CD4-positive, alpha-beta T cell treated with Interleukin-1 beta for 1 hour (primary cell): ENCODE measurements at places on chromosomes 11 and 22.

- no peak for DNase-seq
Observed at GRCh38 chr22:19063581-19064353, 58.4 kb downstream of the DGCR2 start.

DNA sequence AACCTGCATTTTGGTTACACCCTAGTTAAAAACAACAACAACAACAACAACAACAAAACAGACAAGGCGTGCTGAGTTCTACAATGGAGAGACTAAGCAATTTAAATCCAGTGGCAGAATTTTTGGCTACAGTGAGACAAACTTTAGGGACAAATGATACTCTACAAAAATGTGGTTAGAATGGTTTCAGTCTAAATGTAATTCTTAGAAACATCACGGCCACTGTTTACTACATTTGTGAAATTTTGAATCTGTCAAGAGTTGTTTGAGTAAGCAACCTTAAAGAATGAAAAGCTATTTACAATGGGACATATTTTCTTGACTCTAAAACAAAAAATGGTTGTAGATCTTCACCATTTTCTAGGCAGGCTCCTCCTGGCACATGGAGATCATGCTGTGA lies 259.4 kb downstream of the SWAP70 start:
- DNase-seq, result no peak

- DNase-seq, result no peak
Observed at GRCh38 chr11:73889536-73889935, 12.7 kb downstream of the PAAF1 start.

DNA sequence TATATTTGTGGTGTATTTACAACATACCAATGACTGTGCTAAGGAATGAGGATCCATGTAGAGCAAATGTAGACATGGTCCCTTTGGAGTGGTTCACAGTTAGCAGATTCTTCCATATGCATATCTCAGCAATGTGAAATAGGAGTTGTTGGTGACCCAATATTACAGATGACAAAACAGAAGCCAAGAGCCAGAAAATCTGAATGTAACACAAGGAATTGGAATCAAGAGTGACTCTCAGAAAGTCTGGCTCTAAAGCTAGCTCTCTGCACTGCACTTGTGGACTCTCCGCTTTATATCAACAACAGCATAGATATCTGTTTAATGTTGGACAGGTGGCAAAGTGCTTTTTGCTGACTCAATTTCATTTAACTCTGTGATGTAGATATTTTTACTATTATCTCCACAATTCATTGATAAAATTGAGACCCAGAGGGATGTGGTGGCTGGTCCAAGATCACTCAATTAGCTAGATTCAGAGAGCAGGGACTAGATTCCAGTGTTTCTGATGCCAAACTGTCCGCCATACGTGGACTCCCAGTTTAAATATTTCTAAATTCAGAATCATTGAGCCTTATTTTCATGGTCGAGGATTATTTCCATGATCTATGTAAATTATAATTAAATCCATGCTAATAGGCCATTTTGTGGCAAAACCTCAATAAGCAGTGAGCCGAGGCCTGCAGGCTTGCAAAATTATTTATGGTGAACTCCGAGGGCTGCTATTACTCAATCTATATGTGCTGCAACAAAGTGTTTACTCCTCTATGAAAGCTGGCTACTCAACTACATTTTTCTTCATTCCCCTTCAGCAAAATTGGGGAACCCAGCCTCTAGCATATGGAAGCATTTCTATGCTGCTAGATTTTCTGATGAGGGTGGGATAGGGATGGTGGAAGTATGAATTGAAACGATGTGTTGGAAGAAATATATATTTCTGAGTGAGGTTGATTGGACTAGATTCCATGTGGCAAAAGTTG lies 21.1 kb upstream of the TENM4 start:
- no peak for DNase-seq

- DNase-seq, result no peak
Observed at GRCh38 chr11:123390146-123390545, 39.9 kb upstream of the GRAMD1B start.

GRCh38 chr11:1237128-1237580 lies 14.3 kb downstream of the MUC5B start:
- no peak for DNase-seq

DNA sequence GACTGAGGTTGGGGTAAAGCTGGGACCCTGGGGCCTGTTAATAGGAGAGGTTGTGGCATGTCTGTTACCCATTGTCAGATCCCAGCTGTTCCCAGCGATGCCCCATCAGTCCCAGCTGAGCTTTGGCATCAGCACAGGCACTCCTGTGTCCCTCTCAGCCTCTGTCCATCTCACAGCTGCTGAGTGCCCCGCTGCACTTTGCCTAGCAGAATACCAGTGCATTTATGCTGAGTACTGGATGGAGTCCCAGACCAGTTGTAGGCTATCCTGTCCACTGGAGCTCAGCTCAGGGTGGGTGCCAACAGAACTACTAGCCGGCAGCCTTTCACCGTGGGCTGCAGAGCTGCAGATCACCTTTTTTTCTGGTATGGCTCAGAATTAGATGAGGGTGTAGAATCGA lies 9.9 kb downstream of the FXYD6 start:
- DNase-seq, result no peak

DNA sequence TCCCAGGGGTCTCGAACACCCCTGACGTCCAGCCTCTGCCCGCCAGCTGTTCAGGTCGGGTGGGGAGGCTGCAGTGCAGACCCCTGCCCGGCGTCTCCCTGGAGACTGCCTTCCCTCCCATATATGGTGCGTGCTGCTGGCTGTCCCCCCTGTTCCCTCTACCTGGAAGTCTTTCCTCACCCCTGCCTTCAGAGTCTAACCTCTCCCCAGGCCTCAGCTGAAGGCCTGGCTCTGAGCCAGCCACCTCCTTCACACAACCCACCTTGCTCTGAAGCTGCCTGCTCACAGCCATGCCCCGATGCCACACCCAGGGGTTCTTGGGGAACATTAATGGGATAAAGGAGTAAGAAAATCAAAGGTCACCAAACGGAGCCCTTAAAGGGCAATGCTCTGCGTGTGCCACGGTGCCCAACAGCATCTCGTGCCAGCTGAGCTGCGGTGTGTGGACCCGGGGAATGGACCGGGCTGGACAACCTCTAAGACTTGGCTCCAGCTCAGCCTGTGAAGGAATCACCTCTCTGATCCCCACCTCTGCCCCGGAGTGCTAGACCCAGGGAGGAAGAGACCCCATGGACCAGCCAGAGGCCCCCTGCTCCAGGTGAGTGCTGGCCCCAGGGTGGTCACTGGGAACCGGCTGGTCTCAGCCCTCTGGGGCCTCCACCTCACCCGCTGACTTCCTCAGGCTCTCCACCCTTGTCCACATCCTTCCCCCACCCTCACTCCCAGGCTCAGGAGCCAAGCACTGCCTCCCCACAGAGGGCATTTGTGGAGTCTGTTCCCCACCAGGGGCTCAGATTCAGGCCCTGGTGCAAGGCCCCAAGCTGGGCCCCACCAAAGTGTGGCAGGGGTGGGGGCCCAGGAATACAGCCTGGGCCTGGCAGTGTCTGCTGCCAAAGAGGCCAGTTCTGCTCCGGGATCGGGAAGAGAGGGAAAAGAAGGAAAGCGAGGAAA lies at the start of gene NLRP6:
TSS of gene NLRP6 (plus strand) at position 407 of the 951 bp plus-strand sequence. CDS start at position 570, 163 bp downstream.
- DNase-seq, result no peak

GRCh38 chr11:123054301-123055065 lies 7.5 kb downstream of the HSPA8 start:
- peak; percentile 83 for DNase-seq

- DNase-seq, result no peak
Observed at GRCh38 chr11:114169321-114169749, 109.8 kb downstream of the ZBTB16 start.

- DNase-seq, result peak; percentile 15
Observed at GRCh38 chr11:128747728-128748148, 53.9 kb downstream of the FLI1 start.

DNA sequence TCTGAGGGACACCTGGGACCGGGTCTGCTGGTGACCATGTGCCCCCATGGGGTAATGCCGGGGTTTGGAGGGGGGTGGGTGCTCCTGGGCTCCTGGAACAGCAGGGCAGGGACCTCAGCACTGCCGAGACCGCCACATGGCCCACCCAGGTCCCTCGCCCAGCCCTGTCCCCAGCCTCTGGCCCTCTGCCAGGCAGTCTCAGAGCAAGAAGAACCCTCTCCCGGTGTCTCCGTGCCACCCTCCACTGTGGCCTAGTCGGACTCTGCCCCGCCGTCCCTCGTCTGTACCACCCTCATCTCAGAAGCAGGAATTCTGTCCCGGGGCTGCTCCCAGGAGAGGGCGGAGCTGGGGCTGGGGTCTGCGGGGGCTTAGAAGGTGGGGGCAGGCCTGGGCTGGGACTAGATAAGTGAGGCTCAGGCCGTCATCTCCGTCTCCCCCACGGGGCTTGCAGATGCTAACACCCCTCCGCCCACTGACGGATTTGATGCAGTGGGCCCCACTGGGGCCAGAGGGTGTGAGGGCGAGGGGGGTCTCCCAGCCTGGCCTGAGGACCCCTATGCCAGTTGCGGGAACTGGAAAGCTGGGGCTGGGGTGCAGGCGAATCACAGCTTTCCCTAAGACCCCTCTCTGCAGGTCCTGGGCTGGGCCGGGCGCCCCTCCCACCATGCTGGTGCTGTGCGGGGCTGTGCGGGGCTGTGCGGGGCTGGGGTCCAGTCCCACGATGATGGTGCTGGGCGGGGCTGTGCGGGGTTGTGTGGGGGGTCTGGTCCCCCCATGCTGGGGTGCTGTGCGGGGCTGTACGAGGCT lies 1.1 kb downstream of the MUC5AC start:
- no peak for DNase-seq

DNA sequence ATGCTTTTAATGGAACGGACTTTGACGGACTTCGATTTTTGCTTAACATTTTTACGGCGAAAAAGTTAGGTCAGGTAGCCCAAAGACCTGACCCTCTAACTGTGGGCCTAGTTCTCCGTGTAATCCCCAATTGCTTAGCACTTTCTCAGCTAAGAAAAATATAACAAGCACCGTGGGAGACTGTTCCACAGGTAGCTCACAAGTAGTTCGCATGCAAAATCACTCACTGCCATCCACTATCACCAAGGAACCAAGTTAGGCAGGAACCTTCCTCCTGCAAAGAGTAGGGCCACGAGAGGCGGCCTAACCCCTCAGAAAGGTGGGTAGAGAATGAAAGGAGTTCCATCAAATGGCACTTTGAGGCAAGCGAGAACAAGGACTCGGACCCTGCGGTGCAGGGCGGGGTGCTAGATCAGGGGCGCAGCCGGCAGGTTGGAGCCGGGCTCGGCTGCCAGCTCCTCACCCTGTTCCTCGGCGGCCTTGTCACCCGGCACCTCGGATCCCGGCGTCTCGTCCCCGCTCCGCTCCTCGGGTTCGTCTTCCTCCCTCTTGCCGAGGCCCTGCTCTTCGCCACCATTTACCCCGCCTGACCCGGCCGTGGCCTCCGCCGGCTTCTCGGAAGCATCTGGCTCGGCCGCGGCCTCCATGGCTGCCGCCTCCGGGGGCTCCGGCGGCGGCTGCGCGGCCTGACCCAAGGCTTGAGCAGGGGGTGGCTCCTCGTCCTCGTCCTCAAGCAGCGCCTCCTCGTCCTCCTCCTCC lies 922 bp downstream of the HNRNPUL2 start:
- DNase-seq, result no peak
